ENCODE measurements at places on chromosomes 3 and 15.
A peak's percentile ranks its signal among the peaks of the same experiment; 100 is the strongest.

DNA sequence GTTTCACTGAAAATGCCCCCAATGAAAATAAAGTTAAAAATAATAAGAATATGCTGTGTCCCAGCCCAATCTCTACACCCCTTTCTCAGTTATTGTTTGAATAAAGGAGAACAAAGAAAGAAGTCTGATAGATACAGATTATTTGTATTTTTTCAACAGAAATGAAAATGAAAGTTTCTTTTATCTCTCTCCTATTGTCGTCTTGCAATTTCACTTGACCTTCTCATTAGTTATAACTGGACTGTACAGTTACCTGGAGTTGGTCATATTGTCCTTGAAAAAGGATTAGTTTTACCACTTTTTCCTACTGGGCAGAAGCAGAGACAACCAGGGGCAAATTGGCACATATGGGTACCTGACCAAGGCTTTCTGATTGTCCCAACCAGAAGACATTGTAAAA is 440.0 kb downstream of the PDCD6IP start:
- no peak for DNase-seq

GRCh38 chr3:20394243-20394642 is 208.2 kb upstream of the SGO1 start:
- DNase-seq = no peak

DNA sequence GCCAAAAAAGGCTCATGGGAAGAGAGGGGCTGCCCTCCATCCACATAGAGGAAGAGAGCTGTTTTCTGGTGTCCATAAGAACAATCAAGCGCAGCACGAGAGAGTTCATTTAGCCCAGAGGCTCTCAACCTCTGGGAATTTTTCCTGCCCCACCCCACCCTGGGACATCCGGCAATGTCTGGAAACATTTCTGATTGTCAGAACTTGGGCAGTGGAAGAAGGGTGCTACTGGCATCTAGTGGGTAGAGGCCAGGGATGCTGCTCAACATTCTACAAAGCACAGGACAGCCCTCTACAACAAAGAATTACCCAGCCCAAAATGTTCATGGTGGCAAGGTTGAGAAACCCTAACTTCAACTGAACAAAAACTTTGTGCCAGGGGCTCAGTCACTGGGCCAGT is 92.9 kb downstream of the RAB11A start:
- no peak for DNase-seq

DNA sequence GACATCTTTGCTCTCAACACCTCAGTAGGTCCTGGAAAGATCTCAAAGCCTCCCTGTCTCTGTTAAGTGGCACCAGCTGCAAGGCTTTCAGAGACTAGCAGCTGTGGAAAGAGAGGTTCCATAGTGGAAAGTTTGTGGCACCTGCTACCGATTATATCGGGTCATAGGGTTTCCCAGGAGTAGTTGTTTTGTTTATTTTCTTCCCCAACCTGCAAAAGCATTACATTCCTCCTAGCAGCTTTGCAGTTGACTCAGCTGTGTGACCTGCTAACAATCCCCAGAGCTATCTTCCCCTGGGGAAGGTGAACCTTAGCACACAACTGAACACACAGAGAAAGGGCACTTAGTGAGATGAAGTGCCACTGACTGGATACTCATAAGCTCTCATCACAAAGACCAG is 598.9 kb upstream of the GRM7 start:
- no peak for DNase-seq

- DNase-seq = no peak
These were observed 38.4 kb upstream of the CGNL1 start for GRCh38 chr15:57337868-57338411.

DNA sequence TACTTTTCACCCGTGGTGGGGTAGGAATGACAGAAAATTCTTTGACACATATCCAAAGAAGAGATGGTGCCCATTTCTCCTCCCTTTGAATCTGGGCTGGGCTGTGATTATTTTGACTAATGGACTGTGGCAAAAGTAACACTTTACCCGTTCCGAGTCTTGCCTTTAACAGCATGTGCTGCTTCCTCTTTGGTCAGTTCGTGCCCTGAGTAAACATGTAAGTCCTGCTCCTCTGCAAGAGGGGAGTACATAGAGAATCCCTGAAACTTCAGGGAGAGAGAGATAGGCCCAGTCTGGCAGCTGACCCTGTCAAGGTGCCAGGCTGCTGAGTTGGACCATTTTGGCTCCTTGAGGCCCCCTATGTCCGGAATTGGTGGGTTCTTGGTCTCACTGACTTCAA is 243.1 kb downstream of the EPHB1 start:
- no peak for DNase-seq

DNA sequence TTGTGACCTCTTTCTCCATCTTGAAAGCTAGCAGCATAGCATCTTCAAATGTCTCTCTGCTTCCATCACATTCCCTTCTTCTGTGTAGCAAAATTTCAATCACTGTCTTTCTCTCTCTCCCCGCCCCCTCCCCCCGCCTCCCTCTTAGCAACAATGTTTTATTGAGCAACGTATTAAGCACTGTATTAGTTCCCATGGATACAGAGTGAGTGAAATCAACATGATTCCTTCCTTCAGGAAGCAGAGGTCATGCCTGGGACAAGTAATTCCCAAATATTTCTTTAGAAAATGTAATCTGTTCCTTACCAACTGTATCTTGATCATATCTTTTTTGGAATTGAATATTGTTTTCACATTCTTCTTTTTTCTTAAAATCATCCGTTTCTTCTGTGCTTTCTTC is 373.7 kb upstream of the NECTIN3 start:
- DNase-seq = no peak

GRCh38 chr3:184145111-184145524 is 10.0 kb downstream of the EIF2B5 start:
- DNase-seq = peak; percentile 69

DNA sequence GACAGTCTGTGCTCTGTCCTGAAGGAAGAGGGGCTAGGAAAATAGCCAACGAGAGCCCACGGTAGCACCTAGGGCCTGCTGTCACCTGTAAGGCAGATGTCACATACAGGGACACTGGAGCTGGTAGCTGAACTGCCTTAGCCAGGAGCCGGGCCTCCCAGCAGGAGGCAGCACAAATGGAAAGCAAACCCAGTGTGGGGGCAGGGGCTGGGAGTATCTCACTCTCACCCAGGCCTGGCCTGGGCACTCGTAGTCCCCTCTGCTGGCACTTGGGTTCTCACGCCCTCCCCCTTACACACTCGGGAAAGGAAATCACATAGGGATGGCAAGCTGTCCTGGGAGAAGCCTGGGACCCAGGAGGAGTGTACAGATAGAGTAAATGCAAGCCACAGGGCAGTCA is 173.1 kb upstream of the CHRNA7 start:
- no peak for DNase-seq

DNA sequence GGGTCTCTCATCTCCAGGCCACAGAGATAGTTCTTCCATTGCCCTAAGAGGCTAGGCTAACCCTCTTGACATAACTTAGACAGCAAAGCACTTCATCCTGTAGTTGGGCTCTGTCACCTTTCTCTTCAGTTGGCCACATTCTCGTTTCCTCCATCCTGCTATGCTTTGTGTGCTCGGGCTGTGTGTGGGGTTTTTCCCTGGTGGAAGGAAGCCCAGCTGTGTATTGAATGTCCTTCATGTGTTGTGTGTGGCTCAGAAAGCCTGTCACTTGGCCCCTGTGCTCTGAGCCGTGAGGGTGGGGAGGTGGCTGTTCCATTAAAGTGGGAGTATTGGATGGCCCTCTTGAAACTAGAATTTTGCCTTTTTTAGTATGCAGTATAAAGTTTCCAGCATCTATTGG is 8.8 kb upstream of the EXOG start:
- DNase-seq = no peak

DNA sequence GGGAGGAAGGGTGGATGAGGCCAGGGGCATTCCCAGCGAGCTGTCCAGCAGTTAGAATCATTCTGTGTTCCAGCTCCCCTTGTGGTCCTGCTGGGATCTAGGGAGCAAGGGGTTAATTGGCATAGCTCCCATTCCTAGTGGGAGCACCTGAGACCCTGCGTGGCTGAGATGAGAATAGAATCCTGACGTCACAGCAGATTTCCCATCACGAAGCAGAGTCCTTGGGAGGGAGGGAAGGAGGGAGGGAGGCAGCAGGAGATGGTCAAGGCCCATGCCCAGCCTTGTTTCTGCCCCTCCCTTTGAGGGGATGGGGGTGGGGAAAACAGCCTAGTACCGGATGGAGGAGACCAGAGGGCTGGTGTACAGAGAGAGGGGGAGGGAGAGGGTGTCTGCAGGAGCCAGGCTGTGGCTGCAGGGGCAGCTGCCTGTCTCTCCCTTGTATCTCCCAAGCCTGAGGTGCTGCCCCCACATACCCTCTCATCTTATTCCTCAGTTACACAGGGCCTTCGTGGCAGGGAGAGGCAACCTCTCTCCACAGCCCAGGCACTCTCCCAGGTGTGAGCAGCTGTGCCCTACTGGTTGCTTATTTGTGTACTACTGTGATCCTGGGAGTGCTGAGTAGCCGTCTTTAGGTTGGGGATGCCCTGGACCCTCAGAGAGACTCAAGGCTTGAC is 5.4 kb downstream of the TYRO3 start:
- peak; percentile 84 for DNase-seq

GRCh38 chr3:10347648-10348403 is 26.9 kb upstream of the SEC13 start:
- no peak for DNase-seq

DNA sequence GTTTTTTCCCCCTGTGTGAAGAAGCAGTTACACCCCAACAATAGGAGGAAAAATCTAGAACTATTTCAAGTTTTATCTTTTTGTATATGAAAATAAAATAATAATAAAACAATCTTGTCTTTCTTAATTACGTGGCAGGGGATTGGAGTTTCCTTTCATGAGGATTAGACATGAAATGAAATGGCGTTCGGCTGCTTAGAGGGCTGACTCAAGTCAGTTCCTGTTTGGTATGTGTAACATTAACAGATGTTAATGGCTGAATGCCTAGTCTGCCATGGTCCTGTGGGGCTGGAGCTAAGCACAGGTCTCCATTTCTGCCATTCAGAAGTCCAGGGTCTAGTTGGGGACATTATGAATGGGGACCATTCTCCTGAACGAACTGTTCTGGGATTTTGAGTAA is 3.1 kb upstream of the EXOG start:
- DNase-seq = no peak

- no peak for DNase-seq
These were observed 228.0 kb upstream of the SLCO3A1 start for GRCh38 chr15:91625506-91625905.

- DNase-seq = no peak
These were observed 123.3 kb downstream of the GABRG3 start for GRCh38 chr15:27094235-27094634.

- DNase-seq = no peak
These were observed 120.1 kb upstream of the ARHGEF3 start for GRCh38 chr3:56921573-56922453.

- DNase-seq = no peak
These were observed 313.4 kb upstream of the NECTIN3 start for GRCh38 chr3:110758208-110758607.

DNA sequence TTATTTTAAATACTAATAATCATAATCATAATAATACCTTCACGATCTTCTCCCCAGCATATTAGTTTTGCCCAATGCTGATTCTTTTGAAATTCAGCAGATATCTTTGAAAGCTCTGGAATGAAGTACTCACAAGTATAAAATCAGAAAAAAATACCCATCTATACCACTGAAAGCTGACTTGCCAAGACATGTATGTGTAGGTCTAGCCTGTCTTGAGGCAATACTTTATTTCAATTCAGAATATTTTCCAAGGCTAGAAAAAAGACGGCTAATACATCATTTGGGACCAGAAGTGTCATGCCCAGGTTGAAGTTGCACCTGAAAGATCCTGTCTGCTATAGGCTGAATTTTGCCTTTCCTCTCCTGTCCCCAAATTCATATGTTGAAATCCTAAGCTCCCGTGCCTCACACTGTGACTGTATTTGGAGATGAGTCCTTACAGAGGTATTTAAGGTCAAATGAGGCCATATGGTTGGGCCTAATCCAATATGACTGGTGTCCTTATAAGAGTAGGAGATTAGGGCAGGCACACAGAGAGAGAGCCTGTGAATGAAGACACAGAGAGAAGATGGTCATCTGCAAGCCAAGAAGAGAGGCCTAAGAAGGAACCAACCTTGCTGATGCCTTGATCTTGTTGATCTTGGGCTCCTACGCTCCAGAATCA is 255.9 kb upstream of the CMC1 start:
- no peak for DNase-seq

DNA sequence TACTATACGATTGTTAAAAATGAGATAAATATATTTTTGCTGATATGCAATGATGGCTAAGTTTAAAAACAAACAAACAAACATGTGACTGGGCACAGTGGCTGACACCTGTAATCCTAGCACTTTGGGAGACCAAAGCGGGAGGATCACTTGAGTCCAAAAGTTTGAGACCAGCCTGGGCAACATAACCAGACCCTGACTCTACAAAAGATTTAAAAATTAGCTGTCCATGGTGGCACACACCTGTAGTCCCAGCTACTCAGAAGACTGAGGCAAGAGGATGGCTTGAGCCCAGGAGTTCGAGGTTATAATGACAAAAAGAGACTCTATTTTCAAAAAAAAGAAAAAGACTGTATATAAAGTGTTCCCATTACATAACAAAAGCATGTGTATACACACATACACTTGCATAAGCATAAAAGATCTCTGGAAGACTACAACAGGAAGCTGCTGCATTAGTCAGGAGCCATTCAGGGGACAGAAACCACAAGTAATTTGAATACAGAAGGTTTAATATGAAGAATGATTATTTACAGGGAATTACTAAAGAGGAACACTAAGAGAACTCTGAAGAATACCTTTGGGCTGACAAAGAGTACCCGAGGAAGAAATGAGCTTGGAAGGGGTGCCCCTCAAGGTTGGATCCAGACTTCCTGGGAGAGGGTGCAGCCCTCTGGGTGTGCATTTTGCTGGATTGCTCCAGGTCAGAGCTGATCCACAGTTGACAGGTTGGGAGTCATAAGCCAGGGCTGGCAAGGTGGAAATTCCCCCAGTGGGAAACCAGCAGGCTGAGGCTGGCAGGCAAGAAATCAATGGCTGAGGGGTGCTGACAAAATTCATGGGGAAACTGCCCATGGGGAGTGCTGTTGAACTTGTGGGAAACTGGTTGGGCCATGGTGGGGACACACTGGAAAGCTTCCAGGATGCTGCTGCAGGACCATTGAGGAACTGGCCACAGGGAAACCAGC is 9.3 kb upstream of the TM4SF18 start:
- DNase-seq = no peak

Measured in Ammon's horn (tissue), 1 donor.